Effector CD4-positive, alpha-beta T cell (primary cell): ENCODE measurements at places on chromosomes 4 and X.

DNA sequence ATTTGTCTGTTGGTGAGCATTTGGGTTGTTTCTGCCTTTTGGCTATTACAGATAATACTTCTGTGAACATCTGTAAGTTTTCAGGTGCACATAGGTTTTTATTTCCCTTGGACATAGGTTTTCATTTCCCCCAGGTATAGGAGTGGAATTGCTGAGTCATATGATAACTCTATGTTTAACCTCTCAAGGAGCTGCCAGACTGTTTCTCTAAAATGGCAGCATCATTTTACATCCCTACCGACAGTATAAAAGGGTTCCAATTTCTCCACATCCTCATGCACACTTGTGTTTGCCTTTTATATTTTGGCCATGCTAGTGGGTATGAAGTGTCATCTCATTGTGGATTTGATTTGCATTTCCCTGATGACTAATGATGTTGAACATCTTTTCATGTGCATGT is 53.5 kb downstream of the TMEM164 start:
- DNase-seq = no peak

DNA sequence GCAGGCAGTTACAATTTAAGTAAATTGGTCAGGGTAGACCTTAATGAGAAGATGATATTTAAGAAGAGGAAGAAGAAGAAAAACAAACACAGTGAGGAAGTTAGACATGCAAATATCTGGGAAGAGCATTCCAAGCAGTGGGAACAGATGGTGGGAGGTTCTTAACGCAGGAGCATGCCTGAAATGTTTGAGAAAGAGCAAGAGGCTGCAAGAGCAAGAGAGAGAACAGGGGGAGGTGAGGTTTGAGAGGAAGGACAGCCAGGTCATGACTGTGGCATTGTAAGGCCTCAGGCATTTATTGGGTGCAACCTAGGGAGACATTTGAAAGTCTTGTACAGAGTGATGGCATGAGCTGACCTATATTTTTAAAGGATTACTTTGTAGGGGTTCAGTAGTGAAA is 136.0 kb downstream of the UGT8 start:
- DNase-seq = no peak

DNA sequence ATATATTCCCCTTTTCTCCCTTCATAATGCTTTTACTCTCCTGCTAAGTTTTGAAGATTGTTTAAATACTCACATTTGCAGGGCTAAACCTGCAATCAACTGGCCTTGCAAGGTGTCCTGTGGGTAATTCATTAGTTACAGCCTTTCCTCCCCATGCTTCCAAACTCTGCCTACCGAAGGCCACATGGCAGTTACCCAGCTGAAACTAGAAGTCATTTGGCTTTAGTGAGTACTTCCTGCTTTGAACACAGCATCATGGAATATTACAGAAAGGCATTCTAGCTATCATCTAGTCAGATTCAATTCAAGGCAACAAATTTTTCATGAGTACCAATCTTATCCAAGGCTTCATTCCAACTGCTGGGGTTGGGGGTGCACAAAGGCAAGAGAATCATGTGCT is 55.6 kb downstream of the SRPX start:
- no peak for DNase-seq

- no peak for DNase-seq
Observed at GRCh38 chrX:134718105-134718965, 60.1 kb upstream of the PLAC1 start.

DNA sequence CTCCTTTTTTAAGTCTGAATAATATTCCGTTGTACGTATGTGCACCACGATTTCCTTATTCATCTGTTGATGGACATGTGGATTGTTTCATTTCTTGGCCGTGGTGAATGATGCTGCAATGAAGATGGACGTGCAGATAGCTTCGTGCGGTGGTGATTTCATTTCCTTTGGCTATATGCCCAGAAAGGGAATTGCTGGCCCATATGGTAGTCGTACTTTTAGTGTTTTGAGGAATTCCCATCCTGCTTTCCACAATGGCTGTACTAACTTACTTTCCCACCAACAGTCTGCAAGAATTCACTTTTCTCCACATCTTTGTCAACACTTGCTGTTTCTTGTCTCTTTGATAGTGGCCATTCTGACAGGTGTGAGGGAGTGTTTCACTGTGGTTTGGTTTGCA is 12.8 kb downstream of the ZFP42 start:
- DNase-seq = no peak

- DNase-seq = no peak
Observed at GRCh38 chr4:87633243-87633642, 16.8 kb upstream of the DMP1 start.

DNA sequence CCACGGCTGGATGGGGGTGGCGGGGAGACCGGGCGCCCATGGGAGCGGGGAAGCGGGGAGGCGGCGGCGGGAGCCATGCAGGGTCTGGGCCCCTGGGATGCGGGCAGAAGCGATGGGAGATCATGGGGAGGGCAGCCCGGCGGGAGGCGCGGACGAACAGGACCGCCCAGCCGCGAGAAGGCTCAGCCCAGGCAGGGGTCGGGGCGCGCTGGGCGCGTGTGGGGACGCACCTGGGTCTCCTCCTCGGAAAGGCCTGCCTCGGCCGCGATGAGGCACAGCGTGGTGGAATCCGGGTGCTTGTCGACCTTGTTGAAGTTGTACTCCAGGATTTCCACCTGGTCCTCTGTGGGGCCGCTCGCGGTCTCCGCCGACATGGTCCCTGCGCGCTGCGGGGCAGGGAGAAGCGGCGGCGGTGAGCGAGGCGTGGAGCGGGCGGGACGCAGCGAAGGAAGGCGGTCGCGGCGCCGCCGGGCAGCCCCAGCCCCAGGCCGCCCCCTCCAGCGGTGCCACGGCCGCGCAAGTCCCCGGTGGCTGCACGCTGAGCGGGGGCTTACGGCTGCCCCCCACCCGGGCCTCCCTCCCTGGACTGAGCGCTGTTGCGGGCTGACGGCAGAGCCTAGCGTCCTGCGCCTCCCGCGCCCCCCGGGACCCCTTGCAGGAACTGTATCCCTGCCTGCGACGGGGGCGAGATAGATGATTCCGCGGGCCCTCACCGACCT is 25.3 kb downstream of the HOPX start:
- no peak for DNase-seq

DNA sequence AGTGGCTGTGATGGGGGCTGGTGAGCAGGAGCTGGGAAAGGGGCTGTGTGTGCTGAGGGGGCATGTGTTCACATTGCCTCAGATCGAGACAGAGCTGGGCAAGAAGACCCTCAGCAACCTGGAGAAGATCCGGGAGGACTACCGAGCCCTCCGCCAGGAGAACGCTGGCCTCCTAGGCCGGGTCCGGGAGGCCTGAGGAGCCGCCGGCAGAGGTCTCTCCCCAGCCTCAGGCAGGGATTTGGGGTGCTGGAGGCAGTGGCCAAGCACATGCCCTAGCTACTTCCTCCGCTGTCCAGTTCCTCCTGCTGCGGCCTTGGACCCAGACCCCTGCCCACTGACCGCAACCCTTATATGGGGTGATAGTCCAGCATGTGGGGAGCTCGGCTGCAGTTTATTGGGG is 14.4 kb downstream of the FOXP3 start:
- no peak for DNase-seq

GRCh38 chr4:2941138-2942036 is 21.8 kb downstream of the NOP14 start:
- DNase-seq = no peak

- no peak for DNase-seq
Observed at GRCh38 chr4:155639704-155640523, 26.7 kb upstream of the GUCY1A1 start.

- DNase-seq = no peak
Observed at GRCh38 chr4:3257103-3257555, 8.2 kb downstream of the MSANTD1 start.

- DNase-seq = no peak
Observed at GRCh38 chr4:139175646-139176301, 1.2 kb downstream of the ELF2 start.

- no peak for DNase-seq
Observed at GRCh38 chr4:20890761-20891160, 190.5 kb downstream of the PACRGL start.

GRCh38 chrX:111661241-111661640 is 19.7 kb upstream of the ALG13 start:
- no peak for DNase-seq

- DNase-seq = no peak
Observed at GRCh38 chrX:110070970-110071369, 68.1 kb downstream of the TMEM164 start.

GRCh38 chrX:2464677-2465166 is 36.1 kb downstream of the DHRSX start:
- DNase-seq = no peak

DNA sequence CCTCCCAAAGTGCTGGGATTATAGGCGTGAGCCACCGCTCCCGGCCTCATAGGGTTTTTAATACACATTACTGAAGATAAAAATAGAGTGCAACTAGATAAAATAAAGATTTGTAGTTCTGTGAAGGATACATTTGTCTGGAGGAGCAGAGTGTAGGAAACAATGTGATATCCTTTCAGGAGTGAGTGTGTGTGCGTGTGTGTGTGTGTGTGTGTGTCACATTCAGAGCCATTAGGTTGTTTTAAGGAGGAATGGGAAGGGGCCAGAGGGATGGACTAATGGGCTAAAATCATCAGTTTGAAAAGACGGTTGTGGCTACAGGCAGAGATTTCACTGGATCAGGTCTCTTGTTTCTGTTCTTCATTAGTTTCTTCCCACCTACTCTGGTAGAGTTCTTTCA is 40.0 kb downstream of the RBPJ start:
- DNase-seq = no peak

DNA sequence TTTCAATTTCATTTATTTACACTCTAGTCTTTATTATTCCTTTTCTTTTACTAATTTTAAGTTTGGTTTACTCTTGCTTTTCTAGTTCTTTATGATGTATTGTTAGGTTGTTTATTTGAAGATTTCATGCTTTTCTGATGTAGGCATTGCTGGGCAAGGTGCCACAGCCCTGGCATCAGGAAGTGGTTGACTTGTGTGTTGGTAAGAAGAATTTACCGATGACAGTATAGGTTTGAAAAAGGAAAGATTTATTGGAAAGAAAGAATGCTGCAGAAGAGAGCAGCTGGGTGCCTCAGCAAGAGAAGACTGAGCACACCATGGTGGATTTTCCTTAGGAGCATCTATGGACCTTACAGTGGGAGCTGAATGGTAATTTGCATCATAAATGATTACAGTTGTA is 153.2 kb downstream of the KLF8 start:
- no peak for DNase-seq

DNA sequence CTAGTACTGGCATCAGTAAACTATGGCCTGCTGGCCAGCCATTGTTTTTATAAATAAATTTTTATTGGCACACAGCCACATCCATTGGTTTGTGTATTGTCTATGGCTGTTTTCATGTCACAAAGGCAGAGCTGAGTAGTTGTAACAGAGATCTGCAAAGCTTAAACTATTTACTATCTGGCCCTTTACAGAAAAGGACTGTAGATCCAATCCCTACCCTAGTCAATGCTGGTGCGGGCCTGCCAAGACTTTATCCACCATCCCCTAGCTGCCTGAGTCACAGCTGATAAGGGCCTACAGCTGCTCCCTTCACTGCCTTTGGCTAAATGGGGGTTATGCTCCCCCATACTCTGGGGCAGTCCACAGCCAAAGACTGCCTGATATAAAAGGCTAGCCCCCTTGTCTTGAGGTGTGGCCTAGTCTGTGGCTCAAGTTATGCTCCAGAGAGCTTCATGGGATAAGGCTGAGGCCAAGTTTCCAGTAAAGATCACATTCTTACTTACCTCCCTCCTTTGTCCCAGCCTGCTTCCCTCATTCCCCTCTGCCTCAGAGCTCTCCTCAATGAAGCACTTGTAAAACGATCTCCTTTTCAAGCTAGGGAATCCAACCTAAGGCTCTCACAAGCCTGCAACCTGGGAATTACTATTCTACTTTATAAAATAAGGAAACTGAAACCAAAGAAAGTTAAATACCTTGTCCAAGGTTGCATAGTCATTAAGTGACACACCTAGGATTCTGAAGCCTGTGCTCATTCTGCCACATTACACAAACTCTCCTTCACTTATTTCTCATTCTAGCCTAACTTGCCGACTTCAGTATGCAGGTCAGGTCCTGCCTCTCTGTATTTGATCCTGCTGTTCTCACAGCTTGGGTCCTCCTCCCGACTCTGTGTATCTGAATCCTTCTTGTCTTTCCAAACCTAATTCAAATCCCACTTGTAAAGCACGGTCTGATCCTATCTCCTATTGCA is 20.7 kb downstream of the ACE2 start:
- no peak for DNase-seq

DNA sequence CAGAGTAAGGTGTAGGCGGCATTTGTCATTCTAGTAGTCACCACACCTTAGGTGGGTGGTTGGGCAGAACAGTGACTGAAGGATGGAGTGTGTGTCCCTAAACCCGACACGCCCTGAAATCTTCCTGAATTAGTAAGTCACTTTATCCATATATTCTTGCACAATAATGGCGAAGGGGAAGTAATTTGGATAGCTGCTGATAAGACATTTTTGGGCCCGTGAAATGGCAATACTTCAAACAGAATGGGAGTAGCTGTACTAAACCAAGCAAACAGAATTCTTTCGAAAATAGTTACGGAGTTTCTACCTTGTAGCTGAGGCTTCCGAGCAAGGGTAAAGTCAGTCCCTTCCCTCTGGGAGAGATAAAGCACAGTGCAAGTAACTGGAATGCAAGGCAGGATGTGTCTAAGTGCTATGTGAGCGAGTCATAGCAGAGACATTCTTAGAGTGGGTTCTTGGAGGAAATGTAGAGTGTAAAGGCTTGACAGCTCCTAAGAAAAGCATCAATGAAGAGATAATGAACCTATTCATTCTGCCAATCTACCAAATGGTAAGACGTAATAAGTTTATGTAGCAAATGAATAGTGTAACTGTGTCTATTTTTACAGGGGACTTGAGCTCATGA is 72.8 kb downstream of the CLCN5 start:
- DNase-seq = no peak
